Naive thymus-derived CD8-positive, alpha-beta T cell (primary cell): ENCODE measurements at places on chromosomes 3 and 15.

- no peak for DNase-seq
These were observed 40.0 kb downstream of the ADAMTS9 start for GRCh38 chr3:64647825-64648224.

GRCh38 chr15:82539691-82540054 is 584 bp downstream of the RPS17 start:
- DNase-seq, result no peak

DNA sequence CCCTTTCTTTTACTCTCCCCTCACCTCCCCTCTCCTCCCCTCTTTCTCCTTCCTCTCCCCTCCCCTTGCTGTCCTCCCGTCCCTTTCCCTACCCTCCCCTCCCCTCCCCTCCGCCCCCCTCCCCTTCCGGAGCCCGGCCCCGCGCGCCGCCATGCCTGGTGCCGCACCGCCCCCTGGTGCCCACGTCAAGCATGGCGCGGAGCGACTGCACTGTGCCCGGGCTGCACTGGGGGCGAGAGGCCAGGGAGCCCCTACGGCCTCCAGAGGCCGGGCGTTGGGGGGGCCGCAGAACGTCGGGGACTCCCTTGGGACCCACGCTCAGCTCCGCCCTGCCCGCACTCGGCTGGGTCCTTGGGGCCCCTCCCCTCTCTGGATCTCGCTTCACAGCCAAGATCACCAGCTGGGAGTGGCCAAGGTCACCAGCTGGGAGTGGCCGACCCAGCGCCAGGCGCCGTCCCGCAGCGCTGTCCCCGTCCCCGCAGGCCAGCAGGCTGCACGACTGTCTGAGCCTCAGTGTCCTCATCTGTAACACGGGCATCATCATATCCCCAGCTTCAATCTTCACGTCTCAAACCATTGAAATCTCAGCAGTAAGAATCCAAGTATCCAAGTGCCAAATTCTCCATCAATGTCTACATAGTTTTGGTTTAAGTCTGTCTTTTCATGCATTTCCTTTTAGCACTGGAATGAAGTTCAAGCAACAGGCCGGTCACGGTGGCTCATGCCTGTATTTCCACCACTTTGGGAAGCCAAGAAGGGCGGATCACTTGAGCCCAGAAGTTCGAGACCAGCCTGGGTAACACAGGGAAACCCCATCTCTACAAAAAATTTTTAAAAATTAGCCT is 42.5 kb downstream of the TPRA1 start:
- DNase-seq, result peak; percentile 71

GRCh38 chr3:136070334-136070733 is 104.8 kb downstream of the PPP2R3A start:
- no peak for DNase-seq

- no peak for DNase-seq
These were observed 32.2 kb upstream of the PLA2G4E start for GRCh38 chr15:42053010-42053409.

GRCh38 chr3:100753846-100754245 is 44.6 kb downstream of the TFG start:
- DNase-seq, result no peak

DNA sequence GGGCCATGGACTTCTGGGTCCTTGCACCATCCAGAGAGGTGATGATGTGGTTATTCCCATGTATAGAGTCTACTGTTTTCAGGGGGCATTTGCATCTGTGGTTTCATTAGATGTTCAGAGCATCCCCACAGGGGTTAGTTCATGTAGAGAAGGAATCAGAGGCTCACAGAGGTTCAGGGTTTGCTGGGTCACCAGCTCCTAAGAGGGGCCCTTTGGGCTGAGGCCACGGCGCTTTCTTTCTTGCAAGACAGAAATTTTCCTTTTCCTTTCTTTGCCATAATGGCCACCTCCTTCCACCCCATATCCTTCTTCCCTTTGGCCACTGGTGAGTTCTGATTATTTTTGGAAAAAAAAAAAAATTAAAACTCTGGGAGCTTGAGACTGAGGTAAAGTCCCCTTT is 62.3 kb downstream of the APBA2 start:
- DNase-seq, result no peak

- DNase-seq, result no peak
These were observed 524.6 kb upstream of the ARPP21 start for GRCh38 chr3:35114686-35115085.

GRCh38 chr3:97960993-97961766 is 11.1 kb downstream of the RIOX2 start:
- no peak for DNase-seq

DNA sequence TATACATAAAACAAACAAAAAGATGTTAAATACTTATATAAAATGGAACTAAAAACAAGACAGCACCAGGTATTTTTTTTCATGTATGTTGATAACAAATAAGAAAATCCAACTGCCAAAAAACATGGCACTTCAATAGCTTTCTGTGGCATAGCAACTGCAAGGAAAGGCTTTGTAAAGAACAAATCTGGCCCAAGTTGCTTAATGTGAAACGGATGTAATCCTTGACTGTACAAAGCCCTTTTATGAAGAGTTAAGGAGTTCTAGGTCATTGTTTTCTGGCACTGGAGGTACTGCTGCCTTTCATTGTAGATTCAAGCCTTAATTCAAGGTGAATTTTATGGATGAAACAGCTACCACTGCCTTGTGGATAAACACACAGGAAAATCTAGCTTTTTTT is 68.8 kb upstream of the SLC12A8 start:
- no peak for DNase-seq

GRCh38 chr3:97495896-97496295 is 268.7 kb upstream of the ARL6 start:
- DNase-seq, result no peak

DNA sequence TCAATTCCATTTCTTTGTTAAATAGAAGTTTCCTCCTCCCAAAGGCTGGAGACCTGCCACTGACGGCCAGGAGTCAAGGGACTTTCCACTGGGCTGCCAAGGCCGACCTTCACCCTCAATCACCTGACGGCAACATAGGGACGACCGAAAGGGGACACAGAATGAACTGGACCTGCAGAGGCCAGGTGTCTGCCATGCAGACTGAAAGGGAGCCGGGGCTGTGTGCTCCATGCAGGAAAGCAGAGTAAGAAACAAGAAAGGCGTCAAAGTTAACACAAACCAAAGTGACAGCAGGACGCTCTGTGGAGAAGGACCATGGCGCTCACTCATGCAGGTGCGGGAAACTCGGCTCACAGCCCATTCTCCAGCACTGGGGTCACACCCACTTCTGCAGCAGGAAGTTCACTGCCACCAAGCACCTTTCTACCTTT is 26.1 kb downstream of the ZXDC start:
- DNase-seq, result no peak

DNA sequence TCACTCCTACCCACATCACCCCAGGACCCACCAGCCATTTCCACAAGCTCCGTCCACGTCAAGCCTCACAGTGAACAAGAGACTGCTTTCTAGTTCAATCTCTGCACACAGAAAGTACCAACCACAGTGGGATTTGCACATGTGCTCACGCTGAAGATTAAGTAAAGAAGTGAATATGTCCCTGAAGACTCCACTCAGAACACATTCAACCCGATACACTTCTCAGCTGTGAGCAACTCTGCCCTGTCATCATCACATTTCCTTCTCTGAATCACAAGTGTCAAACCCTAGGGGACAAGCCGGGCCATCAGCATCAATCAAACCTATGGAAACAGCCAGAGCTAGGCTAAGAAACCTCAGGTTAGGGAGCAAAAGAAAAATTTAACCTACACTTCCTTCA is 1.9 kb downstream of the STIMATE start:
- no peak for DNase-seq

- no peak for DNase-seq
These were observed 142.2 kb downstream of the ARPP21 start for GRCh38 chr3:35781558-35781957.

GRCh38 chr15:92797168-92798052 is 102.7 kb upstream of the CHD2 start:
- DNase-seq, result peak; percentile 82

DNA sequence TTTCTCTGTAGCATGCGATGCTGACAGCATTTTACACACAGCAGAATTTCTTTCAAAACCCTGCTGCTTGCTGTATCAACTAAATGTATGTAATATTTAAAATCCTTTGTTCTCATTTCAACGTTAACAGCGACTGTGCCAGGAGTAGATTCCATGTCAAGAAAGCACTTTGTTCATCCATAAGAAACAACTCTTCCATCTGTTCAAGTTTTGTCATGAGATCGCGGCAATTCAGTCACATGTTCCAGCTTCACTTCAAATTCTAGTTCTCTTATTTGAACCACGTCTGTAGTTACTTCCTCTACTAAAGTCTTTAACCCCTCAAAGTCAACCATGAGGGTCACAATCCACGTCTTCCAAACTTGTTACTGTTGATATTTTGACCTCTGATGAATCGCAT is 50.6 kb downstream of the SMARCC1 start:
- DNase-seq, result no peak

GRCh38 chr3:9793161-9793781 is 389 bp downstream of the ARPC4 start:
- DNase-seq, result no peak

DNA sequence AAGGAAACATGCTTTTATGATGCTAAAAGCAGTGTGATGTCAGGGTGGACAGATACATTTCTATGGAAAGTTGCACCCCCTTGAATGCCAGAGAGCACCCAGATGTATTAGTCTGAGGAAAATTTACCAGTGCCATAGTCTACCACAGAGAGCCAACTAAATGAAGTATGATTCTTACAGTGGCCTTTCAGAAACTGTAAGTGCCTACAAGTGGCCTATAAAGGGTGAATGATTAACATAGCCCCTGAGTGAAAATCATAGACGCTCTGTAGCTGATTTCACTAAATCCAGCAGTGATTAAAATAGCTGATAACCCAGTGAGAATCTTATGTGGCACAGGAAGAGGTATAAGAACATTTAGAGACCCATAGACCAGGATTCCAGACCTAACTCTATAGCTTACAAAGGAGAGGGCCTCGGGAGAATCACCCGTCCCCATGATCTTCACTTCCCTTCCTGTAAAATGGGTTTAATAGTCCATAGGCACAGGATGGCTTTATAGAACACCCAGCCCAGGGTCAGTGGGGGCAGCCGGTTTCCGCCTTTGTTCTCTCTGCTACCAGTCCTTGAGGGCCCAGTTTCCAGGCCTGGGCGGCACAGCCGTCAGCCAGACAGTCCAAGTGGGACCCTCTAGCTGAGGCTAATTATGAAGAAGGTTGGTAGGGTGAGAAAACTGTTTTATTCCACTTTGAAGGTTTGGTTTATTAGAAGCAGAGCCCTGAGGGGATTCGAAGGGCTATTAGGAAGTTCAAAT is 35.5 kb upstream of the CACNA2D3 start:
- no peak for DNase-seq

DNA sequence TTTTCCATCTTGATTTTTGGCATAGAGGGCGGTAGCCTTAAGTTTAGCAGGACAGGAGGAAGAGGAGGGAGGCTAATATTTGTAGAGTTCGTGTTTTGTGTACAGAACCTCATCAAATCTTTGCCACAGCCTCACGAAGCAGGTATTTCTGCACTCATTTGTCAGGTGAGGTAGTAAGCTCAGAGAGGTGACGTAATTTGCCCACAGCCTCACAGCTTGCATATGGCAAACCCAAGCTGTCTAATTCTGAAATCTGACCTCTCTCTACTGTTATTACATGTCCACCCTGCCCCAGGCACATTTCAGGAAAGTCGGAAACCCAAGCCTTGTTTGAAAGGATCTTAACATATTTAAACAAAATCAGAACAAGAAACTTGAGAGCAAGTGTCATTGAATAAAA is 91.1 kb upstream of the TPM1 start:
- no peak for DNase-seq

DNA sequence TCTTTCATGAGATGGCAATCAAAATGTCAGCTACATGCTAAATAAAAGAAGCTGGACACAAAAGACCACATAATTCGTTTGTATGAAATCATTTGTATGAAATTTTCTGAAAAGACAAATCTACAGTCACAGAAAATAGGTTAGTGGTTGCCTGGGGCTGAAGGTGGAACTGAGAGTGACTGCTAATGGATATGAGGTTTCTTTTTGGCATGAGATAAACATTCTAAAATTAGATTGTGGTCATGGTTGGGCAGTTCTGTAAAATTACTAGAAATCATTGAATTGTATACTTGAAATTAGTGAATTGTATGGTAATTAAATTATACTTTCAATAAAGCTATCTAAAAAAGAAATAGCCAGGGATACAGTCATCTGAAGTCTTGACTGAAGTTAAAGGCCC is 2.7 kb upstream of the DMXL2 start:
- DNase-seq, result no peak

- DNase-seq, result no peak
These were observed 115.6 kb downstream of the GSK3B start for GRCh38 chr3:119978554-119979208.

- no peak for DNase-seq
These were observed 158.4 kb downstream of the FHIT start for GRCh38 chr3:61092870-61093269.

GRCh38 chr3:41418961-41419691 is 219.8 kb downstream of the CTNNB1 start:
- no peak for DNase-seq

DNA sequence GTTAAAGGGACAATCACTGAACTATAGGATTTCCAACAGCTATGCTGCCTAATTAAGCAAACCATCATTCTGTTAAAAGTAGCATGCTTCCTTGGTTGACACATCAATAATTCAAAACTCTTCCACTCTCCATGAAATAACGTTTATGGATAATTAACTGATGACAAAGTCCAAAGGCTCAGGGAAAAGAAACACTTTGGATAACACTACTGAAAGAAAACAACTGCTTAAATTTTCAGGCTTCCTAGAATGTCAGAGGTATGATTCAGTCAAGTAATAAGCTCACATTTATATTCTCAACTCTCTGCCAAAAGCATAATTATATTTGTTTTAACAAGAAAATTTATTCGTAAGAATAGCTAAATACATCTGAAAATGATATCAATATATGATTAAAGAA is 49.6 kb downstream of the WDR72 start:
- no peak for DNase-seq

- DNase-seq, result no peak
These were observed 104.5 kb downstream of the VGLL4 start for GRCh38 chr3:11539218-11539617.

DNA sequence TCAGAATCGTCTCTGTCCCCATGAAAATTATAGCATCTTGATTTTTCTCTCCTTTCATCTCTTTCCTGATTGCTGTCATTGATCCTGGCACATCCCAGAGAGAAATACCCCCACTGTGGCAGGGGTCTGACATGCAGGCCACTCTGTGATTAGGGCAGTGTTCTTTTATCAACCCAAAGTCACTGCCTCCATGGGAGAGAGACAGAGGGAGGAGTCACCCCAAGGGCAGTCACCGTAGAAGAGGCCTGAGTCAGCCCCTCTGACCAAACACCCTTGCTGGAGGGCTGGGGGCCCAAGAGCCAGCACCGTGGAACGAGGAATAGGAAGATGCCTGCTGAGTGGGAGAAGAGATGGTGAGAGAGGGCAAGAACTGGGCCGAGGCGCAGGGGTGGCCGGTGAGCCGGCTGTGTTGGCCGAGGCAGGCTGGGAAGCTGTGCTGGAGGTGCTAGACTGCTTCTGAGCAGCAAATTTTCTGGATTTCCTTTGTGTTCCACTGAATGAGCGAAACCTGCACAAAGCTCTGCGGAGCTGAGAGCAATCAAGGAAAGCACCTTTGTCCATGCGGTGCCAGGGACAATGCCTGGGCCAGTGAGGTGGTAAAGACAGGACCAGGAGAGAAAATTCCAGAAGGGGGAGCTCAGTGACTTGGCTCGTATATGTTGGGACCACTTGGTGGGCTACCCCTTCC is 103.8 kb downstream of the ADCY5 start:
- DNase-seq, result no peak

- no peak for DNase-seq
These were observed 561.8 kb downstream of the MCTP2 start for GRCh38 chr15:94793207-94793606.
